ENCODE measurements at places on chromosomes 11 and 22.
A peak's percentile ranks its signal among the peaks of the same experiment; 100 is the strongest.

DNA sequence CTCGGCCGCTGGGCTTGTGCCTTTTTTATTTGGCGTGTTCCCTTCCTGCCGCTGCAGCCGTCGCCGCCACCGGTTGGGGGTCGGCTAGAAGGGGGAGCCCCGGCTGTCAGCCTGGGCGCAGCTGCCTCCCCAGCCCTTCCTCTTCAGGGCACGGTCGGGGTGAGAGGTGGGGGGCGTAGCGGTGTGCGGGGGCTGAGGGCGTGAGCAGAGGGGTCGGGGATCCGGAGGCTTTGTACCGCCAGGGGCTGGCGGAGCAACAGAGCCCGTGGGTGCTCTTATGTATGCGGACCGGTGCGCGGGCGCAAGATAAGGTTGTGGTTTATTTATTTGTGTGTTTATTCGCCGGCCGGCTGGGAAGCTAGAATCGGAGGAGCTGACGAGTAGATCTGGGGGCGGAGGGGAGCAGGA lies 477 bp downstream of the ZBTB16 start:
- peak; percentile 39 for DNase-seq

DNA sequence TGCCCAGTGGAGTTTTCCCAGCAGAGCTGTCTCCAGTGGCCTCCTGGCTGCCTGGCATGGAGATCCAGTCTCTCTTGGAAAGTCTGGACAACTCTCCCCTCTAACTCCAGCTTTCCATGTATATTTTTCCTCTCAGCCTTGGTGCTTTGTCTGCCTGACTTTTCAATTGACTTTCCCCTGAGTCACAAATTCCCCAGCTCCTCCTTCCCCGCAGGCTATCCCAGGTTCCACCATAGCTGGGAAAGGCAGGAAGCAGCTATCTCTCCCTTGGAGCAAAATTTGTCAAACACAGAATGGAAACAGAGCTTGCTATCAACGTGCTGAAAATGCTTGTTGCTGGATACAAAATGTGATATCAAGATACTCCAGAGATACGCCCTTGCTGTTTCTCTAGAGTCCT lies 384.8 kb downstream of the TMEM135 start:
- DNase-seq, result no peak

GRCh38 chr11:93935826-93936225 lies 85.3 kb upstream of the HEPHL1 start:
- no peak for DNase-seq

GRCh38 chr11:396948-397548 lies 3.0 kb downstream of the PKP3 start:
- DNase-seq, result peak; percentile 64

GRCh38 chr22:42649246-42650099 lies at the start of gene CYB5R3:
Gene CYB5R3 (minus strand): TSS chr22:42649392. CDS start chr22:42649315, 77 bp downstream.
- DNase-seq, result peak; percentile 78

- DNase-seq, result no peak
Observed at GRCh38 chr22:41982865-41983264, 13.6 kb downstream of the SEPTIN3 start.

GRCh38 chr11:80024119-80024518 lies 583.3 kb upstream of the TENM4 start:
- no peak for DNase-seq

- no peak for DNase-seq
Observed at GRCh38 chr22:50236731-50237409, 8.0 kb downstream of the TUBGCP6 start.

GRCh38 chr11:70498171-70498571 lies 99.8 kb downstream of the CTTN start:
- no peak for DNase-seq

DNA sequence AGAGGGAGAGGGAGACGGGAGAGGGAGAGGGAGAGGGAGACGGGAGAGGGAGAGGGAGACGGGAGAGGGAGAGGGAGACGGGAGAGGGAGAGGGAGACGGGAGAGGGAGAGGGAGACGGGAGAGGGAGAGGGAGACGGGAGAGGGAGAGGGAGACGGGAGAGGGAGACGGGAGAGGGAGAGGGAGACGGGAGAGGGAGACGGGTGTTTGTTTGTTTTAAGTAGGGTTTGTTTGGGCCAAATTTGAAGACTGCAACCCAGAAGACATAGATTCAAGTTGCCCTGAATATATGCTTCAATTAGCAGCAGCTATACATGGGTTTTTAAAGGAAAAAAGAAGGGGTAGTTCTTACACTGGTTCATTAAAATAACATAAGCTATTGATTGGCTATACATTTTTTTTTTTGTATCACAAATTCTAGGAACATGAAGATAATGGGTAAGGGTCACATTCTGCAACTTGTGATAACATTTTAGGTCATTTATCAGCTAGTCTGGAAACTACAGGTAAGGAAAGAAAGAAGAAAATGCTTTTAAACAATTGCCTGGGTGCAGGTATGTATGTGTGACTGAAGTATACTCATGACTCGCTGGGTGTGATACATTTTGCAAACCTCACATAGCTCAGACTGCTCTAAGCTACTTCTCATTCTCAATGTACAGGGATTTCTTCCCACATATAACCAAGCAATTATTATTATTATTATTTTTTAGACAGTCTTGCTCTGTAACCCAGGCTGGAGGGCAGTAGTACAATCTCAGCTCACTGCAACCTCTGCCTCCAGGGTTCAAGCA lies 67.3 kb downstream of the MCHR1 start:
- no peak for DNase-seq
